ENCODE measurements at places on chromosomes 11 and 22.

DNA sequence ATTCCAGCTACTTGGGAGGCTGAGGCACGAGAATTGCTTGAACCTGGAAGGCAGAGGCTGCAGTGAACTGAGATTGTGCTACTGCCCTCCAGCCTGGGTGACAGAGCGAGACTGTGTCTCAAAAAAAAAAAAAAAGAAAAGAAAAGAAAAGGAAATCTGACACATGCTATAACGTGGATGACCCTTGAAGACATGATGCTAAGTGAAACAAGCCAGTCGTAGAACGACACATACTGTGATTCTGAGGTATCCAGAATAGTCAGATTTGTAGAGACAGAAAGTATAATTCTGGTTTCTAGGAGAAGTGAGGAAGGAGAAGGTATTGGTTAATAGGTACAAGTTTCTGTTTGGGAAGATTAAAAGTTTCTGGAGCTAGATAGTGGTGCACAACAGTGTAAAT is 6.7 kb upstream of the APOA5 start:
- DNase-seq, result no peak

DNA sequence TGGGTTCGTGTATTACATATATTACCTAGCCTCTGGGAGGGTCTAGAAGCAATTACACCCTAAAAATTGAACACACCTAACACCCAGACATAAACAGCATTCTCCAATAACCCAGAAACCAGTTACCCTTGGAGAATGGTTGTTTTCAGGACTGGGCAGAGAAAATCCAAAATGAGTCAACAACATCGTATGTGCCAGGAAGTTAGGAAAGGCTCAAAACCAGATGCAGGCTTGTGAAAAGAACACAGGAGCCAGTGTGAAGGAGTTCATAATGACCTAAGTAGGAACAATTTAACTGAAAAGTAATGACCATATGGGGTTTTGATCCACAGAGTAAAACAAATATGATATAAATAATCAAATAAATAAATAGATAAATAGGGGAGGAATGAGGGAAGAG is 5.1 kb upstream of the CLPB start:
- DNase-seq, result no peak

- DNase-seq, result no peak
Measured at GRCh38 chr22:17269224-17269606, 50.0 kb upstream of the ADA2 start.

DNA sequence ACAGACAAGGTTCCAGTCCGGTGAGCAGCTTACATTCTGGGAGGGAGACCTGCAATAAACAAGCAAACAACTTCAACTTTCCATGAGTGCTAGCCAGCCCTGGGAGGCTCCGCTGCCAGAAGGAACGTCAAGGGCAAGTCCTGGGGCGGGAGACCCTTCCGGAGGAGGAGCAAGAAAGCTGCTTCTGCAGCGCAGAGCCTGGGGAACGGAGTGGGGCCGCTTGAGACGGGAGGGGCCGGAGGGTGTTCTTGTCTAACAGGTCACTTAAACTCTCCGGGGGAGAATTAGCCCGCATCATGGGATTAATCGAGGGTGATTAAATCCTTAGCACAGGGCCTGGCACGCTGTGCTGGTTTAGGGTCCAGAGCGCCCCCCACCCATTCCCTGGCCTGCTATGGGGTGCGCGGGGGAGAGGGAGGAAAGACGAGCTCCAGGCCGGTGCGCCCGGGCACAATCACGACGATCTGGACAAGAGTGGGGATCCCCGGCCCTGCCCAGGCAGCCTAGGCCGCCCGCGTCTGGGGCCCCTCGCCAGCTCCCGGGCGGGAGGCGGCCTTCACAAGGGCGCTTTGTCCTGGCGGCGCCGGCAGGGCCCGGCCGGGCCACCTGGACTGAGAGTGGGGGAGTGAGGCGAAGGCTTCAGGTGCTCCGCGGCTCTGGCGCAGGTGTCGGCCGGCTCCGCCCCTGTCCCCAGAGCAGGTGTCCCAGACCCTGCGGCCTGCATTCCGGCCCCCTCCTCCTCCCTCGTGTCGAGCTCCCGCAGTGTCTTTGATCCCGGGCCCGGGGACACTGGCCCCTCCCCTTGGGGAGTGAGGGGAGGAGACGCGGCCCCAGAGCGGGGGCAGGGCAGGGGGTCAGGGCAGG is 663 bp upstream of the LARGE2 start:
- no peak for DNase-seq

DNA sequence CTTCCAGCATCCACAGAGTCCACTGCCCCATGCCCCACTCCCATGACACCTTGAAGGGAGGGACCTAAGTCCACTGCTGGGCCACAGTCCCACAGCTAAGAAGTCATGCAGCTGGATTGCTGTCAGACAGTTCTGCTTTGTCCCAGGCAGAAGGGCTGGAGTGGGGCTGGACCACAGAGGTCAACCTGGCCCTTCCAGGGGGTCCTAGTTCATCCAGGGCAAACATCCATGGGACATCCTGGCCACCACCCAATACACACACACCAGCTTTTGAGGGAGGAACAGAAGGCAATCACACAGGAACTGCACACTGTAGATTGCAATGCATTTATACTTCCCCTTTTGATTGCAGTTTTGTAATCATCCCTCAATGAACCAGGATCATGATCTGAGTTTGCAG is 11.3 kb upstream of the APOL4 start:
- DNase-seq, result no peak

- no peak for DNase-seq
Measured at GRCh38 chr11:60971520-60971919, at the start of gene CD6. Gene CD6, plus strand, starts transcription at chr11:60971680. Its CDS starts 186 bp downstream, at chr11:60971866.

- no peak for DNase-seq
Measured at GRCh38 chr22:45922256-45922655, 54.7 kb downstream of the WNT7B start.

DNA sequence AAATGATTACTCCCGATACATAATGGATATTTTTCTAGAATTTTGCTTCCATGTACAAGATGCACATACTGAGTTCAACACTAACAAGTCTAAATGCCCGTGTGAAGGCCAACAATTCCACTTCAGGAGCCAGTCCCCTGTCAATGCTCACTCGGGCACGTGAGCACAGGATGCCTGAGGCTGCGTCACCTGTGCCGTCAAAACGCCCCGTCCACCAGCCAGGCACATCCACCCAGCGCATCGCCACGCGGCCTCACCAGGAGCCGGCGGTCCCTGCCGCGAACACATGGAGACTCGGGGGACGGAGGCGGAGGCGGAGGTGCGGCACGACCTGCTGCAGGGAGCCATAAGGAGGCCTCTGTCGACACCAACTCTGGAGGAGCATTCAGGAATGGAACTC is 9.8 kb downstream of the TOLLIP start:
- DNase-seq, result no peak

DNA sequence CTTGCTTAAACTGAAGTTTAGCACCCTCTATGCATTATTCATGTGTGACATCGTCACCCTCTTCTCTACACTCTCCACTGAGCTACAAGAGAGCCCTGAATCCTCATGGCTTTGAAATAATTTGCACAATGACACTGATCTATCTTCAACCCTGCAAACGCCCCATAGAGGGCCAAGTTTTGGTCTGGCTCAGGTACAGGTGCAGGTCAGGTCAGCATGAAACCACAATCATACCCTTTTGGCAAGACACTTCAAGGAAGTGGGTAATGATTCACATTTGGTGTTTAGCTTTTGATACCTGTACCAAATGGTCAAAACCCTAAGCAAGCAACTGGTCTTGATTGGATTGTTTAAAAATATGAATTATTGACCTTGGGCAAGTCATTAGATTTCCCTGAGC is 122.2 kb upstream of the CADM1 start:
- DNase-seq, result no peak

GRCh38 chr11:18361154-18361553 is 33.2 kb upstream of the LDHA start:
- DNase-seq, result no peak

GRCh38 chr11:66119348-66120133 is 49.5 kb downstream of the PACS1 start:
- DNase-seq, result peak; percentile 72

GRCh38 chr11:97685695-97686094 is 1295.9 kb downstream of the JRKL start:
- no peak for DNase-seq

DNA sequence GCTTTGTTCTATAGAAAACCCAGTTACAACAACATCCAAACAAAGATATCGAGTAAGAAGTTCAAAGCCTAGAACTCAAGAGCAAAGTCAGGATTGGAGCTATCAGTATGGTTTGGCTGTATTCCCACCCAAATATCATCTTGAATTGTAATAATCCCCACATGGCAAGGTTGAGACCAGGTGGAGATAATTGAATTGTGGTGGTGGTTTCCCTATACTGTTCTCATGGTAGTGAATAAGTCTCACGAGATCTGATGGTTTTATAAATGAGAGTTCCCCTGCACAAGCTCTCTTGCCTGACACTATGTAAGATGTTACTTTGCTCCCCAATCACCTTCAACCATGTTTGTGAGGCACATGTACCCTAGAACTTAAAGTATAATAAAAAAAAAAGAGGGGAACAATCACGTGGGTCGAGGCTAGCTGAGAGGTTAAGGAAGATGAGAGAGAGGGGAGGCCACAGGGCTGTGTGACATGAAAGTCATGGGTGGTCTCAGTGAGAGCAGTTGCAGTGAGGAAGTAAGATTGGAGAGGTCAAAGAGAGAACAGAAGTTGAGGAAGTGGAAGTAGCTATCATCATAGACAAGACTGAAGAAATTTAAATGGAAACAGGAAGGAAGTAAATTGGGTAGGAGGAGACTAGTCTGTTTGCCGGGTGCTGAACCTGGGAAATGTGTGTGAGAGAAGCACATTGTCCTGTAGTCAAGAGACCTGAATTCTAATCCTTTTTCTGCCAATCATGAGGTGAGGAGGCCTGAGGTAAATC is 80.1 kb upstream of the CD44 start:
- DNase-seq, result no peak

- DNase-seq, result no peak
Measured at GRCh38 chr11:72782081-72782920, 11.5 kb downstream of the STARD10 start.

GRCh38 chr11:66263231-66263630 is 5.2 kb upstream of the RAB1B start:
- no peak for DNase-seq

- no peak for DNase-seq
Measured at GRCh38 chr11:531919-532526, 3.4 kb downstream of the HRAS start.

- DNase-seq, result no peak
Measured at GRCh38 chr22:24155627-24156140, 25.6 kb upstream of the SUSD2 start.

GRCh38 chr22:42892156-42892555 is 35.1 kb upstream of the ARFGAP3 start:
- DNase-seq, result no peak

DNA sequence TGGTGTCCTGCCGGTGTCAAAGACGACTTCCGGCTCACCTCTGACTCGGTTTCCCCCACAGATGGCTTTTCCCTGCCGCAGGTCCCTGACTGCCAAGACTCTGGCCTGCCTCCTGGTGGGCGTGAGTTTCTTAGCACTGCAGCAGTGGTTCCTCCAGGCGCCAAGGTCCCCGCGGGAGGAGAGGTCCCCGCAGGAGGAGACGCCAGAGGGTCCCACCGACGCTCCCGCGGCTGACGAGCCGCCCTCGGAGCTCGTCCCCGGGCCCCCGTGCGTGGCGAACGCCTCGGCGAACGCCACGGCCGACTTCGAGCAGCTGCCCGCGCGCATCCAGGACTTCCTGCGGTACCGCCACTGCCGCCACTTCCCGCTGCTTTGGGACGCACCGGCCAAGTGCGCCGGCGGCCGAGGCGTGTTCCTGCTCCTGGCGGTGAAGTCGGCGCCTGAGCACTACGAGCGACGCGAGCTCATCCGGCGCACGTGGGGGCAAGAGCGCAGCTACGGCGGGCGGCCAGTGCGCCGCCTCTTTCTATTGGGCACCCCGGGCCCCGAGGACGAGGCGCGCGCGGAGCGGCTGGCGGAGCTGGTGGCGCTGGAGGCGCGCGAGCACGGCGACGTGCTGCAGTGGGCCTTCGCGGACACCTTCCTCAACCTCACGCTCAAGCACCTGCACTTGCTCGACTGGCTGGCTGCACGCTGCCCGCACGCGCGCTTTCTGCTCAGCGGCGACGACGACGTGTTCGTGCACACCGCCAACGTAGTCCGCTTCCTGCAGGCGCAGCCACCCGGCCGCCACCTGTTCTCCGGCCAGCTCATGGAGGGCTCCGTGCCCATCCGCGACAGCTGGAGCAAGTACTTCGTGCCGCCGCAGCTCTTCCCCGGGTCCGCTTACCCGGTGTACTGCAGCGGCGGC is 5.5 kb downstream of the B3GNT6 start:
- no peak for DNase-seq

- DNase-seq, result no peak
Measured at GRCh38 chr11:31969359-31969702, 121.5 kb upstream of the RCN1 start.

GRCh38 chr11:57341250-57341808 is 3.2 kb downstream of the P2RX3 start:
- DNase-seq, result no peak

Data from brain pericyte (primary cell).